ENCODE measurements at places on chromosomes 7 and 10. TPM values are rescaled to one million over a fixed set of nuclear protein-coding genes. Genes with fewer than 3 reads are reported as not detected.

ADAM8 gene
- 0.13 TPM for total RNA-seq

LRMDA gene
- 10.4 TPM for total RNA-seq

H2BK1 gene
- total RNA-seq: not detected

HTR5A gene
- not detected for total RNA-seq

GPR141 gene
- 0.13 TPM for total RNA-seq

- DNase-seq: no peak
Observed at GRCh38 chr10:23914641-23915040, 294.3 kb upstream of the KIAA1217 start.

DNA sequence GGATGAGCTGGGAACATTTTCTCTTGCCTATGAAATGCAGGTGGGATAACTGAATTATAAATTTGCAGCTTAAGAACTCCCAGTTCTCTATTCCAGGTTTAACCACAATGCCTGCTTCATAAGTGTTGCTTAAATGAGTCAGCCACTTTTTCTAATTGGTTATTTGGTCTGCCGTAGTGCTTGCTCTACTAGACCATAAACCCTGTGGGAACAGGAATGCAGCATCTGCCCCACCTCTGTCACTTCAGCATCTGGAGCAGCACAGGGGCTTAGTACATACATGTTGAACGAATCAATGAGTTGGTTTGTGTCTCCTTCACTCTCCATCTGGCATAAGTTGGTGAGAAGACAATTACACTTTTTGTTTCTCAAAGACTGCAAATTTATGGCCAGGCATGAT lies 95.2 kb upstream of the PTER start:
- DNase-seq: no peak

DNA sequence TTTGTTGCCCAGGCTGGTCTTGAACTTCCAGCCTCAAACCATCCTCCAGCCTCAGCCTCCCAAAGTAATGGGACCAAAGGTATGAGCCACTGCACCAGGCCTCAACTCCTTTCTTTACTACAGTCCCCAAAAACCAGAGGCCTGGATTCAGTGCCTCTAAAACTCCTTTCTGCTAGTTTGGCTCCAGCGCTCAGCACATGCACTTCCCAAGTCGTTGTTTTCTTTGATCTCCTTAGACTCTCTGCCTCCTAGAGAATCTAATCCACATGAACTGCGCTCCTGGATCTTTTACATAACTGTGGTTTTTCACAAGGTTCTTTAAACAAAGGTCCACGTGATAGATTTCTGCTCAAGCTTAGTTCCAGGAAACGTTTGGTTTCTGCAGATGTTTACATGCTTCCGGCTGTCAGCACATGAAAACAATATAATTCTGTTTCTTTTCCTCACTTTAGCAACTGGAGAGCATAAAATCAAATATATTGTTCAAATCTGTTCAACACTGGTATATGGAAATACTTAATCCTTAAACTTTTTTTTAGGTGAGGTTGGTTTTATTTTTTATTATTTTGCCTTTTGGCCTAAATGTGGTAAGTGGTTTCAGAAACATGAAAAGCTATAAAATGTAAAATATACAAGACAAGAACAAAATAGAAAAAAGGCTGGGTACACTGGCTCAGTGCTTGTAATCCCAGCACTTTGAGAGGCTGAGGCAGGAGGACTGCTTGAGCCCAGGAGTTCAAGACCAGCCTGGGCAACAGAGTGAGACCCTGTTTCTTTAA lies 270.5 kb upstream of the MKLN1 start:
- DNase-seq: no peak

GRCh38 chr10:106559442-106559841 lies 605.1 kb downstream of the SORCS1 start:
- DNase-seq: no peak

DNA sequence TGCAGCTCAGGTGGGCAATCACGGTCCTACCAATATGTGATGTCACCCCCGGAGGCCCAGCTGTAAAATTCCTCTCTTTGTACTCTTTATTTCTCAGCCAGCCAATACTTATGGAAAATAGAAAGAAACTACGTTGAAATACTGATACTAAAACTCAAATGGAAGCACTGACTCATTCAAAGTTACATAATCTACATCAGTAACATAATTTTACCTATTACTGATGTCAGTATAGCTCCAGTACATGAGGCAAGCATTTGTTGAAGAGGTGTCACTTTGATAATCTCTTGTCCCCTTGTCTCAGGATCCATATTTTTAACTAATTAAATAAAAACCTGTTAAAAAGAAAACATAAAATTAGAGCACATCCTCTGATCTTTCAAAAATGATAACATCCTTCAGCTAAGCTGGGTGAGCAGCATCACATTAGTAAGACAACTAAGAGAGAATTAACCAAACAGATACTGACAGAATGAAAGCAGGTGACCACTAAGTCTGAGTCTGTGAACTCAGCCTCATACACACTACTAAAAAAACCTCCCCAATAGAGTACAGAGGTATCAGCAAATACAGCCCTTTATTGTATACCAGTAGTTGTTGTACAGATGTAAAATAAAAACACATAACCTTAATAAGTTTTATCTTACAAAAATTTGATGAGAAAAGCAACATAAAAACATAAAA lies 17.6 kb downstream of the SLC25A40 start:
- DNase-seq: no peak

DNA sequence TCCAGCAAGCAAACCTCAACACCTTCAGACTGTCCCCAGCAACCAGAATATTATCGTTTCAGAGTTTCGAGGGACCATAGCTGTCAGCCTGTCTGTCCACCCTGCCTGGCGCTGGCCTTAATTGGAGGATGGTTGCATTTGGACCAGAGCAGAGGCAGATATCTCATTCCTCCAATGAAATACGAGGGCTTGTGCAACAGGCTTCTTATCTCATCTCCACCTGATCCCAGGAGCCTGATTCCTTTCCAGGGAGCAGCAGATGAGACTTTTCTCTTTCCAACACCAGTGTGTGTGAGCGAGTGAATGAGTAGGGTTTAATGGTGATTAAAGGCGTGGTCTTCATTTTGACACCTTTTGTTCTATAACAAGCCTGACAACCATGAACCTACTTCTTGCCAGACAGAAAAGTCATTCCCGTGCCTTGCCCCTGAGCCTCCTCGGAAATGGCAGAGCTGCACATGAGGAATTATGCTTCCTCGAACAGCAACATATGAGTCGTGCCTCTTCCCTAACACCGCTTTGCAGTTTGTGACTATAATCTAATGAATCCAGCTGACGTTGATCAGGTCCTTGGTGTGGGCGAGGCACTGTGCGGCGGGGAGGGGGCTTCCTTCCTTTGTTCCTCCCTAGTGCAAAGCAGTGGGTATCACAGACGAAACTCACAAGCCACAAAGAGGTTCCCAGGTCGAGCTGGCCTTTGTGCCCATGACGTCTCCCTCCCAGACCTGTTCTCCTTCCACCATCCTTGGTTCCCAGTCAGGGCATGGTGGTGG lies 147.4 kb downstream of the CUX1 start:
- no peak for DNase-seq

GRCh38 chr10:131591936-131592335 lies 280.4 kb upstream of the TCERG1L start:
- no peak for DNase-seq

DNA sequence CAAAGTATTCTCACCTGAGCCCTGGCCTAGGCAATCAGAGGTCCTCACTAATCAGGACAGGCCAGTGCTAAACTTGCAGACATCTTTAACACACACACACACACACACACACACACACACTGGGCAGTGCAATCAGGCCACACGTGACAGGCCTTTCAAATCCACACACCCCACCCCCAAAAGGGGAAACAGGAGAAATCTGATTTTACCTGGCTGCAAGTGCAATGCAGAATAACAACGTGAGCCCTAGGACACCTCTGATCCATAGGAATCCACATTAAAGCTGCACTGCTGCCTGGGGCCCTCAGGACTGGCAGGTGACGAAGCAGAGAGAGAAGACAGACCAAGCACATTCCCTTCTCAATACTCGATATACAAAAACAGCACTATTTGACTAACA lies 218.9 kb downstream of the FAM107B start:
- no peak for DNase-seq

DNA sequence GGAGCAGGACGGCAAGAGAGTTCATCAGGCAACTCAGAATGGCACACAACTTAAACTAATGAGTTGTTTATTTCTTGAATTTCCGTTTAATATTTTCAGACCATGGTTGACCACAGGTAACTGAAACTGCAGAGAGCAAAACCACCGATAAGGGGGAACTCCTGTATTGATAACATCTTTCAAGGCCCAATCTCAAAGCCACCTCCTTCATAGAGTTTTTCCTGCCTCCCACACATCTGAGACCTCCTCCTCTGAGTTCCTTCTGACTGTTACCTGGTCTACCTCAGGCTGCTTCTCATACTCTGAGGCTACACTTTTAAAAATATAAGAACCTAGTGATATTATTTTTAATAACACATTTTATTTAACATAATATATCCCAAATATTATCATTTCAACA lies 341.5 kb upstream of the NPVF start:
- DNase-seq: no peak

DNA sequence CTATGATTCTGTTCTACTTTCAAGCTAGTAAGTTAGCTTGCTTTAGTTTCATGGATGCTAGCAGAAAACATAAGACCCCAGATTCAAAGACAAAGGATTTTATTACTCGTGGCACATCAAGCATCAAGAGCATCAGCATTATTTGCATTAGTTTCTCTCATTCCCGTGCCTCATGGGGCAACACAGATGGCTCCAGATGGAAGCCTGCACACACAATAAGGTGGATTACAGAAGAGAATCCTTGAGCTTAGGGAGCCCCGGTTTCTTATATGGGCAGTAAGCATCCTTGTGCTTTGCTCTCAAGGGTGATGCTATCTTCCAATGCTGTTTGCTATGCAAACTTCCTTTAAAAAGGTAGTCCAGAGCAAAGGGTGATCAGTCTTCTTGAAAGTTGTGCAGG lies 10.7 kb upstream of the CAPZA2 start:
- no peak for DNase-seq

- no peak for DNase-seq
Observed at GRCh38 chr7:132906193-132906835, 175.6 kb downstream of the CHCHD3 start.

GRCh38 chr7:100215895-100216294 lies 3.9 kb upstream of the PVRIG start:
- DNase-seq: peak; percentile 64

DNA sequence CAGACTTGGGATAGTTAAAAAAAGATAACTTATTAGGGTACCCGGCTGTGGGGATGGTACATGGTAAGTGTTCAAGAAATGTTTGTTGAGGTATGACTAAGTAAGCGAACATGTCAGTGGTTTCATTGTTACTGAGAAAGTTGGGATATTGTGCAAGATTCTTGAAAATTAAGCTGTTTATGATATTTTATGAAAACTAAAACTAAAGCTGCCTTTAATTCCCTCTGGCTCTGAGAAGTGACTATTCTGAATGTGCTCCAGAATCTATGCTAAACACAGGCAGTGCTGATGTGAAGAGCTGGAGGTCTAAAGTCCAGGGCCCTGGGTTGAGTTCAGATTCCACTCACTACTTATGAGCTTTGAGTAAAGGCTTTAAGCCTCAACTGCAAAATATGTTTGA lies 72.9 kb downstream of the AOAH start:
- no peak for DNase-seq

DNA sequence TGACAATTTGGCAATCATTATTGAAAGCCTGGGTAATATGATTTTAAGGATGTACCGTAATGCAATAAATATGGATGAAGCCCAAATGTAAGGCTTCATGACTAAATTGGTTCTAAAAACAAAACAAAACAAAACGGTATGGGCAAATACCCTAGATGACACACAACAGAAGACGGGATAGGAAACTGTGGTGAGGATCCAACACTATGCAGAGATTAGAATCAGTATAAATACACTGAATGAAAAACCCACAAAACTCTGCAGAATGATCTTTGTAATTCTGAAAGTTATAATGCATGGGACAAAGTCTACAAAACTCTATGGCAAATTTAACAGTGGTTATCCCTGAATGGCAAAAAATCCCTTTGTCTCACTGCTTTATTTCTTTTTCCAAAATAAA lies 57.6 kb downstream of the MALSU1 start:
- DNase-seq: no peak

- no peak for DNase-seq
Observed at GRCh38 chr7:95139922-95140321, 184.4 kb downstream of the PON1 start.

DNA sequence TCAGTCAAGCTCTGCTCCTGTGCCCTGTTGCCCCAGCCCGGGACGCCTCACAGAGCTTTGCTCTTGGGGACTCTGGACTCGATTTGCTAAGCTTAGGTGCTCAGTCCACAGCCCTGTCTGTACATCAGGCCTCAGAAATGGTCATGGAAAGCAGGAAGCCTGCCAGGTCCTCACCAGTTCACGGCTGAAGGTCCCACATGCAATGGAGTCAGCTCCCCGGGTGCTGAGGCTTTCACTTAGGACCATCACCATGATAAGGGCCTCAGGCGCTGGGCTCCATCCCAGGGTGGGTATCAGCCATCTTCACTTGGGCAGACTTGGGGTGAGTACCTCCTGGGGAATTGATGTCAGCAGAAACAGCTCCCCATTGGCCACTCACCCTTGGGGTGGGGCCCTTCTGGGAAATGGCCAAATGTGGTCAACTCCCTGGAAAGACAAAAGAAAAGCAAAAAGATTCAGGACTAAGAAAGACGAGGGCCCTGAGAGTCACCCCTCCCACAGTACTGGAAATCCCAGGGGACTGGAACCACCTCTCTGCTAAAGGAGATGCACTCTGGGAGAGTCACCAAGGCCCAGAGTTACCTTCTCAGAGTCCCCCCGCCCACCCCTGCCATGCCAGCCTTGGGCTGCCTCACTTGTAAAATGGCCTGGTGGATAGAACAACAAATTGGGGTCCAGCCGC lies 37.6 kb downstream of the FAM53B start:
- DNase-seq: no peak

Data from dermis microvascular lymphatic vessel endothelial cell (primary cell).